NCI-H69 (cell line): ENCODE measurements at places on chromosomes 11 and 22.

DNA sequence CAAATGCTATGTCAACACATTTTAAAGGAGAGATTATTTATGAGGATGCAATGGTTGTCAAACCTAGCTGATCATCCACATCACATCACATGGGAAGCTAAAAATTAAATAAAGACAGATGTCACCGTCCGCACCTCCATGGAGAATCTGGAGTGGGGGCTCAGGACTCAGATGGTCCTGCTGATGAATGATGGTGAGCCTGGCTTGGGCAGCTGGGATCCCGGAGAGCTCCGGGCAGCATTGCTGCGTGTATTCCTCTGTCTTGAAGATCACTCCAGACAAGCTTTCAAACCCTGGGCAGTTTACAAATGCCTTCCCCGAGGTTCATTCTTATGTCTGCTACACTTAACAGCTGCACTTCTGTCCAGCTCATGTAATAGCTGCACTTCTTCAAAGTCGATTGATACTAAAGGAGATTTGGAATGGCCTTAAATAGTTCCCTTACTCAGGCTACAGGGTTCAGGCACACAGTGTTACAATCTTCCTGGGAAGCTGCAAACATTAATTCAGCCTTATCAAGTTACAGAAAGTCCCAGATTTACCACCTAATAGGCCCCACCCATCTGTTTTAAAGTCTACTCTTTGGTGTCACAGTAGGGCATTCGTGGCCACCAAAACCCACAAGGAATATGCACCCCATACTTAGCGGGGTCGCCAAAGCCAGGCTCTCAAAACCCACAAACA, 34.7 kb upstream of the CSNK2A3 start:
- DNase-seq, result peak; percentile 45

GRCh38 chr22:25929321-25929878, 187.4 kb downstream of the MYO18B start:
- peak; percentile 93 for DNase-seq

DNA sequence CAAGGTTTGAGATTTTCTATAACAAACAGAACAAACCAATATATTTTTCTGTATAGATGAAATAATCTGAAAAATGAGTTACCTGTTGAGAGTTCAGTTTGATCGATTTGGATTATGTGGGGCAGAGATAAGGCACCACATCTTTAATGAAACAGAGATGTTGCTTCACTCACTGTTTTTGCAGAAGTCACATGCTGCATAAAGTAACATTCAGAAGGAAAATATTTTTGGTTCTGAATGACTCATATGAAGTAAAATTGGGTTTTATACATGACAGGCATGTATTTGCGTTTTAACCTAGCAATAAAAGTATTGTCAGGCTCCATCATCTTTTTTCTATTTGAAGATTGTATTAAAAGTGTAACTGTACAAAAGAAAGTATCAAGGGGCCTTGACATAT, 77.8 kb downstream of the BBOX1 start:
- DNase-seq, result no peak

DNA sequence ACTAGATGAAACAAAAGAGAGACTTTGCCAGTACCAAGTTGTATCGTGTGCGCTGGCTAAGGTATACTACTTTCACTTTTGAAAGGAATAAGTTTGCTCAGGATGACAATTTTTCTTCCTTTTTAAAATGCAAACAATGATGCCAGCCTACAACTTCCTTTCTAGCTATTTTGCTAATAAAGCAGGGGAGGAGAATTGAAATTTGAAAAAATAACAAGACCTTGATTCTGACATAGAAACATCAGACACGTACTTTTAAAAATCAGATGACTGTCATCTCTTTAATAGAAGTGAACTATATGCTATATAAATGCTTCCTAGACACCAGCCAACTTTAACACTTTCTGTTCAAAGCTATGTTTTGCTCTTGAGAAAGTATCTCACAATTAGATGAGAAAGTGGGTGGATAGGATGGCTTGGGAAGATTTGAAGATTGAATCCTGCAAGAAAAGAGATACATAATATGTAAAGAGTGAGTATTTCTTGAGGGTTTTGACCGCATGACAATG, 41.7 kb upstream of the BLID start:
- peak; percentile 16 for DNase-seq

GRCh38 chr11:1419811-1420210, 30.1 kb downstream of the BRSK2 start:
- no peak for DNase-seq

DNA sequence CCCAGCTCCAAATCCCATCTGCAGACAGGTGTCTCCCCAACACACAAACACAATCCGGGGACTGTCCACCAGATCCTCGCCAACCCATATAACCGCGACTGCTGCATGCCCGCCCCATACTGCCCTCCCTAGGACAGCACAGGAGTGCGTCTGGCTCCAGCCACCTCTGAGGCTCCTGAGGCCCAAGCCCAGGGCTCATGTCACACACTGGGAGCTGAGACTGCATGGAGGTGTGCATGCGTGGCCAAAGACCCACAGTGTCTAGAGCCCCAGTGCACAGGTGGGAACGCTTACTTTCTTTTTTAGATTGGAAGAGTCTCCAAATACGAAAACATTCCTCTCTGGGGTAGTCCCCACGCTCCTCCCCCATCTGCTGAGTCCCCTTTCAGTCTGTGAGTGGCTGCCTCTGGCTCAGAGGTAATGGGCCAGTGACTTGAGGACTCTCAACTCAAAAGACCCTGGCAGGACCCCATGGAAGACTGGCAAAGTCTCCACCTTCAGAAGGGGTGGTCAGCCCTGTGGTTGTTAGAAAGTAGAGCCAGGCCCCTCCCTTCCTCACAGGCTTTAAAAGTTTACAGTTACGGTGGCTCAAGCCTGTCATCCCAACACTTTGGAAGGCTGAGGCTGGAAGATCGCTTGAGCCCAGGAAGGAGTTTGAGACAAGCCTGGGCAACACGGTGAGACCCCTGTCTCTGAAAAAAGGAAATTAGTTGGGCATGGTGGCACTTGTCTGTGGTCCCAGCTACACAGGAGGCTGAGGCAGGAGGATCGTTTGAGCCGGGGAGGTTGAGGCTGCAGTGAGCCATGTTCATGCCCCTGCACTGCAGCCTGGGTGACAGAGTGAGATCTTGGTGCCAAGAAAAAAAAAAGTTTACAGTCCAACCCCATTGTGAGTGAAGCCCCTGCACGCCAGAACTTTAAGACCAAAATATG, 2.3 kb downstream of the CBX7 start:
- DNase-seq, result no peak

GRCh38 chr22:25143156-25144076, 56.2 kb upstream of the CRYBB3 start:
- peak; percentile 40 for DNase-seq

- no peak for DNase-seq
These were observed 87.5 kb upstream of the RRM1 start for GRCh38 chr11:4006946-4007680.

- no peak for DNase-seq
These were observed 47.6 kb upstream of the FIBIN start for GRCh38 chr11:26946257-26946716.

GRCh38 chr11:114399490-114400215, 658 bp downstream of the C11orf71 start:
- peak; percentile 92 for DNase-seq

DNA sequence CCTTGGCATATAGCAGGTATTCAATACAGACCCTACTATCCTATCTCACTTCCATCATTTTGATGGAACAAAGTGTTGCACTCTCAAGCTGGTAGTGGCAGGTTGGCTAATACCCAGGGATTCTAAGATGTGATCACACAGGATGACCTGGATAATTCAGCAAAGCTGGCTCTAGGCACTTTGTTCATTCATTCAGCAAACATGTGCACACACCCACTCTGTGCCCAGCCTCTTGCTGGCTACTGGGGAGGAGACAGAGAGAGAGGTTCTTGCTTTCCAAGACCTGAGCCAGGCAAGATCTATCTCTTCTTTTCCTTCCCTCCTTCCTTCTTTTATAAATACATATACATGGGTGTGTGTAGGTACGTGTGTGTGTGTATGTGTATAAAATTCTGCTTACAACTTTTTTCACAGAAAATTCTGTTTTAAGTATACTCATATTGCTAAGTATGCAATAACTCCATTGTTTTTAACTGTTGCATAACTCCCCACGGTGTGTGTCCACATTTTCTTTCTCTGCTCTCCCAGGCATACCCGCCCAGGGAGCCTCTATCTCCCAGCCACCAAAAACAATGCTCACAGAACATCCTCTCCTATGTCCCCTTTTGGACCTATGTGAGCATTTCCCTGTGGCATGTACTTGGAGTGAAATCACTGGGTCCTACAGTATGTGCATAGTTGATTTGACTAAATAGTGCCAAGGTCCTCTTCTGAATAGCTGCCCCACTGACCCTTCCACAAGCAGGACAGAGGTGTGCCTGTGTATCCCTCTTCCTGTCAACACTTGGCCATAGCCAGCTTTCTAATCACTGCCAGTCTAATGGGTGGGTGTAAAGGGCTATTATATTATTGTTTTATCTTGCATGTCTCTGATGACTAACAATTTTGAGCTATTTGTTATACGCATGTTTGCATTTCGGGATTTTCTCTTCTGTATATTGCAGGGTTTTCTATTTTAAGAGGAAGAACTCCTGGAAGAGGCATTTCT, 27.5 kb downstream of the CLPB start:
- peak; percentile 23 for DNase-seq

GRCh38 chr11:133219543-133219942, 312.8 kb downstream of the OPCML start:
- DNase-seq, result no peak

GRCh38 chr22:43529934-43530333, 118.1 kb downstream of the MPPED1 start:
- no peak for DNase-seq

DNA sequence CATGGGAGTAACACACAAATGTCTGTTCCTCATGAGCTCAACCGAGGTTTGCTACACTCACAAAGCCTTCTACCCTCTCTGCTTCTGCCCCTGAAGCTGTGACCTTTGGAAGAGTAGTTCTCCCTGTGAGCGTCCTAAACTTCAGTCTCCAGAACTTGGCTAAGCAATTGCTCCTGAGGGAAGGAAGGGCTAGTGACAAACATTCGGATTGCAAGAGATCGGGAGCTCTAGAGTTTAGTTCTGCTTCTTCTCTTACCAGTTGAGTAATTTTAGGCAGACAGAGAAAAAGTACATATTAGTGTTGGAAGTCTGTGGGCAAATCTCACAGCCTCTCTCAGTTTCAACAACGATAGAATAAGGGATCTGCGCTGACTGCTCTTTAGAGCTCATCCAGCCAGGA, 27.3 kb upstream of the ELF5 start:
- no peak for DNase-seq

DNA sequence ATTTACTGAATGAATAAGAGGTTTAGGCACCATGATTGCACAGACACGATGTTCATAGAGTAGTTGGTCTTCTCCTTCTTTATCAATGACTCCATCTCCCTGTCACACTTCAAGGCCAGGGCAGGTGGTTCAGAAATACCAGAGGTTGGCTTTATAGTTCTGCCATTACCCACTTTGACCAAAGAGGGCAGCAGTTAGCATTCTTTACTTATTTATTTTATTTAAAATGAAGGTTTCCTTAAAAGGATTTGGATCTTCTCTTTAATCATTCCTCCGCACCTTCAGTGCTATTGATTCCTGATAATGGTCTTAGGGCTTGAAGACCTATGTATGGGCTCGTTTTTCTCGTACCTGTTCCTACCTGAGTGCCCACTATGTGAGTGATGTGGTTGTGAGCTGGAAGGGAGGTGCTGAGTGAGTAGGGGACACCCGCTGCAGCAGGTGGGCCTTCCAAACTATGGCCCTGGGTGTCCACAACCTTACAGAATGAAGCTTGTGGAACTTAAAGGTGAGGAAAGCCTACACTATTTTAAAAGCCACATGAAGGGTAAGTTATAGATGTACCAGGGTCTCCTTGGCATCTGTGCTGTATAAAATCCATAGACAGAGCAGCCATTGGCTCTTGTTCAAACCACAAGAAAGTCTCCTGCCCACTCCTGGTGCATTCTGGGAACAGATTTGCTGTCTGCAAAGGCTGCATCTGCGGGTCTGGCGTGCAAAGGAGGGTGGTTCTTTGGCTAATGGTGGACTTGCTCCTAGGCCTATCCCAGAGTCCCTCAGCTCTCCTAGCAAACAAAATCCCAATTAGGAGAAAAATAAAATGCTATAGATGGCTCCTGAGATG, 35.0 kb downstream of the TIMP3 start:
- DNase-seq, result peak; percentile 10

GRCh38 chr11:98453378-98453777, 567.4 kb upstream of the CNTN5 start:
- no peak for DNase-seq

- DNase-seq, result peak; percentile 32
These were observed 55.5 kb downstream of the CSNK2A3 start for GRCh38 chr11:11297578-11297977.

DNA sequence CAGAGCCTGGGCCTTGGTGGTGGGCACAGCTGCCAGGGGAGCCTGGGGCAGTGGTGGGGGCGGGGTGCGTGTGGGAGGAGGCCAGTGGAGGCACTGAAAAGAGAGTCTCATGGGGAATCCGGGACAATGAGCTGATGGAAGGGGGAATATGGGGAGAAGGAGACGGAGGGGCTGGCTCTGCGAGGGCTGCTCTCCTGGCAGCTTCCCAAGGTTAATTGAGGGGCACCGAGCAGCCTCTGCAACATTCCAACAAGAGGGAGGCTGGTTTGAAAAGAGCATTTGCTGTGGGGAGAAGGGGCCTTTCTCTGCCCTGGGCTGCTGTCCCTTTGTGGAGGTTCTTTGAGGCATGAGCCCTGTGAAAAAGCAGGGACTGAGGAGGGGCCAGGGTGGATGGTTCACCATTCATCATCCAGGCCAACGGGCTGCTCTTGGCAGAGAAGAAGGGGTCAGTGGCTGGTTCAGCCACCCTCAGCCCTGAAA, 9.4 kb upstream of the IGSF9B start:
- peak; percentile 94 for DNase-seq

DNA sequence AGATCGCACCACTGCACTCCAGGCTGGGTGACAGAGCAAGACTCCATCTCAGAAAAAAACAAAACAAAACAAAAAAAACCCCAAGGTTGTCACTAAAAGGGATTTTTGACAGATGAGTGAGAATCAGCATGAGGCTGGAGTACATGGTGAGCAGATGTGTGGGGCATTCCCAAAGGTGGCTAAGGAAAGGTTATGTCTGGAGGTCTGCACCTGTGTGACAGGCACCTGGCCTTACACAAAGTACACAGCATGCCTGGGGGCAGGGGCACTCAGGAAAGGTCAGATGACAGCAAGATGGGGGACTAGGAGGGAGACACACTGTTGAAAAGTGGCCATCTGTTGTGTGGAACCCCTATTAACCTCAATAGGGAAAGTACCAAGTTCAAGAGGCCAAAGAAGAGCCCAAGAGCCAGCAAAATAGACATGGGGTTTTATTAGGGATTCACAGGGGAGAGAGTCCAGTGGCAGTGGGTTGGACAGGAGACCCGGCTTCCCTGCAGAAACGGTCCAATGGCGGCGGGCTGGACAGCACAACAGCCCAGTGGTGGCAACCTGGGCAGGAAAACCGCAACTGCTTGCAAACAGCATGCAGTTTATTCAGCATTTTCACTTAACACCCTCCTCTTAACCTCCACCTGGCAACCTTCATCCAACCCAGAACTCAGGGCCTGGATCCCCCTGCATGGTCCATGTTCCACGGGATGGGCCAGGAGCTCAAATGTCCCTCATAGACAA, 101.1 kb downstream of the MICAL2 start:
- peak; percentile 54 for DNase-seq

- peak; percentile 47 for DNase-seq
These were observed 935 bp downstream of the ZNF143 start for GRCh38 chr11:9461760-9462134.
